ENCODE measurements at places on chromosomes 6 and 20. TPM values are rescaled to one million over a fixed set of nuclear protein-coding genes. Genes with fewer than 3 reads are reported as not detected.

MTCH1 gene
- 180 TPM for total RNA-seq

FAM83C gene
- not detected for total RNA-seq

HLA-DQB1 gene
- 7.7 TPM for total RNA-seq

SRMS gene
- total RNA-seq, result not detected

PLN gene
- total RNA-seq, result 4.8 TPM

CCN6 gene
- 1.3 TPM for total RNA-seq

AHCY gene
- total RNA-seq, result 125 TPM

RPP40 gene
- 2.2 TPM for total RNA-seq

PLG gene
- total RNA-seq, result 1.4 TPM

OR2B2 gene
- total RNA-seq, result not detected

MATN4 gene
- total RNA-seq, result not detected

Measured in ovary (tissue), 10 donors.